Activated gamma-delta T cell treated with Interleukin-2 at 50 U/mL for 16 hours (primary cell): ENCODE measurements at places on chromosomes 7 and 10.

DNA sequence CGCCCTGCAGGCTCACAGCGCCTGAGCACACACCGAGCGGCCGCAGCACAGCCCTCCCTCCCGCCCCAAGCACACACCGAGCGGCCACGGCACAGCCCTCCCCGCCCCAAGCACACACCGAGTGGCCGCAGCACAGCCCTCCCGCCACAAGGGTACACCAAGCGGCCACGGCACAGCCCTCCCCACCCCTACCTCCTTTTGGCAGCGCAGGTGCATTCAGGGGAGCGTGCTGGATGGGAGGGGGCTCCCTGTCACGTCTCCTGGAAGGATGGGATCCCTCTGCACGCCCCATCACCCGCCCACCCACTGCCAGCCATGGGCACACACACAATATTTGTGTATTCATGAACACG is 482.6 kb downstream of the DNAJB6 start:
- no peak for DNase-seq

DNA sequence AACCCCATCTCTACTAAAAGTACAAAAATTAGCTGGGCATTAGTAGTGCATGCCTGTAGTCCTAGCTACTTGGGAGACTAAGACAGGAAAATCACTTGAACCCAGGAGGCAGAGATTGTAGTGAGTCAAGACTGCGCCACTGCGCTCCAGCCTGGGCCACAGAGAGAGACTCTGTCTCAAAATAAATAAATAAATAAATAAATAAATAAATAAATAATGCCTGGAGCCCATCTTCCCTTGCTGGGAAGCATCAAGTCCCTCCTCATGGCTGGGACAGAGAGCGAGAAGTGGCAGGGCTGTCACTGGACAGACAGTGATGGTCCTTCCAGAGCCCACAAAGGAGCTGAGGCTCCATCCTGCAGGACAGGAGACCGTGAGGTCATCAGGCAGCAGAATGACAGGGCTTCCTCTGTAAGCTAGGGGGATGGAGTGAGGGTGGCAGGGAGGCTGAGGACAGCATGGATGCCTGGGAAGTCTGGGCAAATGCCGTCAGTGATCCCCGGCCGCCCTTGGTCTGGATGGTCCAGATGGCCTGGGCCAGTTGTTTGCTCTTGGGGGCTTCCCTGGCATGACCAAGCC is 36.4 kb upstream of the ELN start:
- DNase-seq = no peak

GRCh38 chr7:6489612-6490011 is 41.9 kb upstream of the DAGLB start:
- DNase-seq = no peak

DNA sequence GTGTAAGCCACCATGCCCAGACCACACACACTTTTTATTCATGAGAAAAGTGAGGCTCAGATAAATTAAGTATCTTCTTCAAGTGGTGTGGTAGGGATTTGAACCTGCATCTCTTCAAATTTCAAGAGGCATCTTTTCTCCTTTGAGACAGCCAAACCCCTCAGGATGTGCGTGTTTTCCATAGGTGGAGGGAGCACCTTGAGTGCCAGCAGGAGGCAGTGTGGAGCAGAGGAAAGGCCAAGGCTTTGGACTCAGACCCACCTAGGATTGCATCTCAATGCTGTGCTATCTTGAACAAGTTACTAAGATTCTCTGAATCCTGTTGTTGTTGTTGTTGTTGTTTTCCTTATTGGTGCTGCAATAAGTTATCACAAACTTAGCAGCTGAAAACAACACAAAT is 40.2 kb upstream of the MYL10 start:
- DNase-seq = no peak

- DNase-seq = no peak
Observed at GRCh38 chr10:117980755-117981702, 65.7 kb downstream of the RAB11FIP2 start.

DNA sequence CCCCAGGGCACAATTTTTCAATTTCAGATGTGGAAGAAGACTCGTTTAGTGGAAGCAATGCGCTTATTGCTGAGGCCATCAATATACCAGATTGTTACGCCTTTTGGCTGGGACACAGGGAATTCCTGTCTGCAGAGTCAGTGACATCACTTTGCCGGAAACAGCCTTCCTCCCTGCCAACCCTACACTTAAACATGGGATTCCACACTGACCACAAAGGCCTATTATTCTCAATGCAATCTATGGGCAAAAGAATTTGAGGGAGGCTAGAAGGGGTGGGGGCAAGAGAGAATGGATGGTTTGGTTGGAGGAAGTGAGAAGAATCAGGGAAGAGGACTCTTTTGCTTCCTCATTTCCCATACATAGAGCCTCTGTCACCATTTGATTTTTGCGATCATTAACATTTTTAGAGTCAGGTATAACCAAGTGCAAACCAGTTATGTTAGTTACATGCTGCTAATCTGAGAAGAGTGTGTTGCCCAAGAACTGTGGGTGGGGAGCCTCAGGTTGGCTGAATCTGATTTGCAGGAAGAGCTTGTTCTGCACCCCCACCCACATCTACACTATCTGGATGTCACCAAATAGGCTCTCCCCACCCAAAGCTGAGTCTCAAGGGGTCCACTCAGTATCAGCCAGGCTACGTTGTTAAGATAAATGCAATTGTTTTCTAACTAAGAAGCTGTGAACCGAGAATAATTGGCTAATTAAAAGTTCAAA is 58.2 kb downstream of the ENTPD1 start:
- no peak for DNase-seq

- no peak for DNase-seq
Observed at GRCh38 chr7:128421384-128421783, 11.6 kb upstream of the IMPDH1 start.

DNA sequence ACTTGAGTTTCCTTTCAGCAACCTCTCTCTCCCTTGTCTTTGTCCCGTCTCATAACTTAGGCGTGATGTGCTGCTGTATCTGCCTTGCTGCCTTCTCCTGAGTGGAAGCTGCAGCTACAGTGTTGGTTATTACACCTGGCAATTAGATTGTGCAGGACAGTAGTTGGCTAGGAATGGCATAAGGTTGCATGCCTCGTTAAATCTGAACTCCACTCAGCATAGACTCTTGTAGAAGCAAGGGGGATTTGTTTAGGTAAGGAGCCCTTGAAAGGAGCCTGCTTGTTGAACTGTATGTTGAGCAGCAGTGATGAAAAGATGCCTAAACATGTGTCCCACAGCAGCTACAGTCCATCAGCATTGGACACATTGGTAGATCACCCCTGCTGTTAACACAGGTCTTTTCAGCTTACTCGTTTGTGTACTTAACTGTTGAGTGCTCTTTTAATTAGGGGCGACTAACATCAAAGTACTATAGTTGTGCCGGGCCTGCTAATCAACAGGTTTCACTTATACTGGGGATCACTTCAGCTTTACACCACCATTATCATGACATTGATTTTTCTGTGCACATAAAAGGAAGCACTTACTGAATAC is 225.0 kb downstream of the AUTS2 start:
- no peak for DNase-seq

DNA sequence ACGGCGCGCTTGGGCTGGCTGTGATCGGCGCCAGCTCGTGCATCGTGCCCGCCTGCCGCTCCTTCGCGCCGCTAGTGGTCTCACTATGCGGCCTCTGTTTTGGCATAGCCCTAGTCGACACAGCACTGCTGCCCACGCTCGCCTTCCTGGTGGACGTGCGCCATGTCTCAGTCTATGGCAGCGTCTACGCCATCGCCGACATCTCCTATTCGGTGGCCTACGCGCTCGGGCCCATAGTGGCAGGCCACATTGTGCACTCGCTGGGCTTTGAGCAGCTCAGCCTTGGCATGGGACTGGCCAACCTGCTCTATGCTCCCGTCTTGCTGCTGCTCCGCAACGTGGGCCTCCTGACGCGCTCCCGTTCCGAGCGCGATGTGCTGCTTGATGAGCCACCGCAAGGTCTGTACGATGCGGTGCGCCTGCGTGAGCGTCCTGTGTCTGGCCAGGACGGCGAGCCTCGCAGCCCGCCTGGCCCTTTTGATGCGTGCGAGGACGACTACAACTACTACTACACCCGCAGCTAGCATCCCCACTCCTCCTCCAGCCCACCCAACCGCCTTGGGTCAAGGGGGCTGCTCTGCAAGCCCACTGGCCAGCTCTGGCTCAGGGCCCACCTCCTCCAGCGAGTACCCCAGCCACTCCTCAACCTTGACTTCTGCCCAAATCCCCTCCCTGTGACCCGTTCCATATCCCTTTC is 1.9 kb downstream of the SLC18A3 start:
- no peak for DNase-seq

- no peak for DNase-seq
Observed at GRCh38 chr10:43204042-43204942, 62.6 kb downstream of the RASGEF1A start.

DNA sequence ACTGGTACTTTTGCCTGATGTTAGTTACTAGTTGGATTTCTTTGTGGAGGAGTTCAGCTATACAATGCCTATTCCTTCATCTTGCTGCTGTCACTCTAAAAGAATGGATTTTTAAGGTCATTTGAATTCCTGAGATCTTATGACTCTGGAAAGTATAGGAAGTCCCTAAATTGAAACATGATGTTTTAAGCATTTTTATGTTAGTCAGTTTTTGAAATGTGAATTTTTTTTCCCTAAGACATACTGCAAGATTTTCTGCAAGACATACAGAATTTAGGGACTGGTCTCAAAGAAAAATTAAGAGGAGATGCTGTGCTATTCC is 355.8 kb downstream of the SUGCT start:
- no peak for DNase-seq

DNA sequence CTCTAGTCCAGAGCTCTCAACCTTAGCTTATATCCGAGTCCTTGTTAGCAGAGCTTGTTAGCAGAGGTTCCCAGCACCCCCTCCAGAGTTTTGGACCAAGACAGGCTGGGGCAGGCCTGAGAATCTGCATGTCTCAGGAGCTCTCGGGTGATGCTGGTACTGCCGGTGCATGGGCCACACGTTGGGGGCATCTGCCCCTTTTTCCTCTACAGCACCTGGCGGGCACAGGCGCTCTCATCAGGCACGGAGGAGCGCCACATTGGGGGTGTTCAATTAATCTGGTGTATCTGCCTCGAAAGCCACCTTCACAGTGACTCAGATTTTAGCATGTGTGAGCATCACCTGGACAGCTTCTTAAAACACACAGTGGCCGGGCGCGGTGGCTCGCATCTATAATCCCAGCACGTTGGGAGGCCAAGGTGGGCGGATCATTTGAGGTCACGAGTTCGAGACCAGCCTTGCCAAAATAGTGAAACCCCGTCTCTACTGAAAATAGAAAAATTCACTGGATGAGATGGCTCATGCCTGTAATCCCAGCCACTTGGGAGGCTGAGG is 117.7 kb downstream of the ELFN1 start:
- DNase-seq = no peak

DNA sequence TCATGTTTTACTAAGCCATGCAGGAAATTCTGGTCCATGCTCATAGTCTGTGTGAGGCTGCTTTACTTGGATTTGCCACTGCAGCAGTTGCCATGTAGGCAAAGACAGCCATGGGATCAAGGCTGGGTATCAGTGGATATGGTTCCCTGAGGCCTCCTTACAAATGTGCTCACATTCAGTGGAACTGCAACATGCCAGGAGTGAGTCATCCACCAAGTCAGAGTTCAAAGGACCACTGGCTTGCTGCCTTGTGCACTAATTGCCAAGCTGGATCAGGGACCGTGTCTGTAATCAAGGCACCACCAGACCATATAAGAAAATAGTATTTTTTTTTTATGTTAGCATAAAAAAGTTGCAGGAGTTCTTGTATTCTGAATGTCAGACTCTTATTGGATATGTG is 101.0 kb downstream of the CDCA7L start:
- no peak for DNase-seq

DNA sequence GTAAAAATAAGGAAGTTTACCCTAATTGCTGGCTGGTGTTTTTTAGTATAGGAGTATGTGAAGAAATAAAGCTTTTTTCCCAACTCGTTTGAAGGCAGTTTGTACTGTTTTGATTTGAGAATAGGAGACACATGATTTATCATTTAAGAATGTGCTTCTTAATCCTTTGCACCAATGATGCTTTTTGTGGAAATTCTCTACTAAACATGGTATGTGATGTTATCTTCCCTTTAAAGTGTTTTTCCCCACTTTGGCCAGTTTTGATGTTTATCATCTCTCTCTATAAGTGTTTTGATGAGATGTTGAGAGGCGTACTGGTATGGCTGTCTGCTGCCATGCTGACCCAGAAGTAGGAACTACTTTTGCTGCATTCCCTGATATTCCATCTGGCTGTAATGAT is 85.1 kb downstream of the SUGCT start:
- no peak for DNase-seq

- DNase-seq = no peak
Observed at GRCh38 chr7:129279757-129280156, 54.9 kb downstream of the AHCYL2 start.

GRCh38 chr10:24858288-24859270 is 93.8 kb downstream of the PRTFDC1 start:
- DNase-seq = no peak

- DNase-seq = no peak
Observed at GRCh38 chr10:81875467-81876252, 666 bp downstream of the NRG3 start.

DNA sequence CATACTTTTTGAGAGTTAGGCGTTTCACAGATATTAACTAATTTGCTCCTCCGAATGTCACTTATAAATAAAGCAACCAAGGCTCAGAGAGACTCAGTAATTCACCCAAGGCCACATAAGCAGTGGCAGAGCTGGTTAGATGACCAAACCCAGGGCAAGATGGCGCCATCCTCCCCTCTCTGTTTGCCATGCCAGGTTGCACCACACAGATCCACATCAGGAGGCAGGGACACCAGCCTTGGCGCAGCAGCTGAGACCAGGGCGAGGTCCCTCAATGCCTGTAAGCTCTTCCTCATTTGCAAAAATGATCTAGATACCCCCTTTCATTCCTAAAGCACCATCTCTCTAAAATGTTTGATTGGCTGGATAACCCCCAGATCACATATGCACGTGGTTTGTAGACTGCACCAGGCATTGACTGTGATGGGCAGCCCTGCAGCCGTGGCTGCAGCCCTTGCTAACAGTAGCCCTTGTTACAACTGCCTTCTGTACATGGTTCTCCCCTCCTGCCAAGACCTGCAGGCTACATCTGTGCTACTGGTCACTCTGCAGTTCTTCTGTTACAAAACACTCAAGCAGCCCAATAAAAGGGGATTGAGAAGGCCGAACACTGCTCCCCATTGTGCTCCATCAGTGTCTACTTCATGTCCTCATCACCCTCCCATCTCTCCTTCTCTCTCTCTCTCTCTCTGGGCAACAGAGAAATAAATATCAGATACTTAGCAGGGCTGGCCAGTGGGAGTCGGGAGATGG is 298.6 kb downstream of the PRPF18 start:
- DNase-seq = no peak

GRCh38 chr10:75660823-75661222 is 229.4 kb downstream of the LRMDA start:
- no peak for DNase-seq

DNA sequence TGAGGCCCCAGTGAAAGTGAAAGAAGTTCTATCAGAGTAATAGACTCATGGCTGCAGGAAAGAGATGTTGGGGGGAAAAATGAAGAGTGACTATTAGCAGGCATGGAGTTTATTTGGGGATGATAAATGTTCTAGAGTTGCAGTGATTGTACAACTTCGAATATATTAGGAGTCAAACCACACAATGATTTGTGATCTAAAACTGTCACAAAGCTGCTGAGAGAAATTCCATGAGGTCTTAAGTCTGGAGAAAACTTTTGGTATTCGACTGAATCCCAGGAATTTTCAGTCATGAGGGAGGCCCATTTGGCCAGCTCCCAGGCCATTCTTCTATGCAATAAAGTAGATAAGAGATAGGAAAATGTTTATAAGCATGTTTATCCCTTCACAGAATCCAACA is 55.9 kb upstream of the UNC5B start:
- DNase-seq = no peak
